ENCODE measurements at places on chromosomes 4 and X. TPM values are rescaled to one million over a fixed set of nuclear protein-coding genes. Genes with fewer than 3 reads are reported as not detected.

- DNase-seq: peak; percentile 59
These were observed 263.3 kb downstream of the EVC2 start for GRCh38 chr4:5444918-5445517.

Gene HTRA3
- 0.37 TPM for total RNA-seq

GRCh38 chrX:35382966-35383365 lies 415.2 kb upstream of the MAGEB16 start:
- DNase-seq: no peak

Gene COX7B2
- total RNA-seq: not detected

GRCh38 chr4:77922158-77923094 lies 59.8 kb downstream of the MRPL1 start:
- DNase-seq: no peak

Gene CD40LG
- not detected for total RNA-seq

Gene CXCL3
- total RNA-seq: 2.1 TPM

Gene DGKK
- total RNA-seq: not detected

- DNase-seq: no peak
These were observed 143.0 kb upstream of the PLAC1 start for GRCh38 chrX:134801267-134801666.

- DNase-seq: no peak
These were observed 252.4 kb upstream of the RPS6KA3 start for GRCh38 chrX:20519146-20519545.

GRCh38 chrX:39577985-39578869 lies 519.5 kb downstream of the BCOR start:
- no peak for DNase-seq

Gene SAGE1
- total RNA-seq: not detected

GRCh38 chrX:20362268-20363267 lies 95.9 kb upstream of the RPS6KA3 start:
- DNase-seq: no peak

Gene TRIM60
- total RNA-seq: not detected

GRCh38 chr4:110270492-110271197 lies 72.2 kb upstream of the ELOVL6 start:
- DNase-seq: no peak

DNA sequence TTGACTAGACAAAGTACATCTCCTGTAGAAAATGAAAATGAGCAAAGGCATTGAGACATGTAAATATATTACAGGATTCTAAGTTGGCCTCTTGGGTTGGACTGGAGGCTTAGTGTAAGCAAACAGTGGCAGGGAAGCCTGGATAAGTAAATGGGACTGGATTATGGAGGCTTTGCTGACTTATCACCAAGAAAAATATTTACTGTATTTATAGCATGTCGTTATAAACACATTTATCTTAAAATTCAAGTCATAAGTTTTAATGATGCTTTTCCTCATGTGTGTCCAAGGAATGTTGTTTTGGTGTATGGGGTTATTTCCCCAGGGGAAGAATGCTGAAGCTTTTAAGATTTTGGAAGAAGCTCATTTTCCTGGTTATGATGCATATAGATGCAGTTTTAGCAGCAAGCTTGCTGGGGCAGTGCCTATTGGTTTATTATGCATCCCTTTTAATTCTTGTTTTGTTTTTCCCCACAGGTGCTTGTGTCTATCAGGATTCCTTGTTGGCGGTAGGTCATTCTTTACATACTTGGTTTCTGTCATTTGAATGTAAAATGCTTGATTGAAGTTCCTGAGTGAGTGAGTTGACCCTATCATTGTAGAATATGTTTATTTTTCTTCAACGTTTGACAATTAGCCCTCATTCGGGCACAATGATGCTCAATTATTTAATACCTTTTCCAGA lies 8.5 kb downstream of the FRAS1 start:
- no peak for DNase-seq

Gene PQBP1
- total RNA-seq: 78.3 TPM

- no peak for DNase-seq
These were observed 13.1 kb downstream of the PDGFC start for GRCh38 chr4:156958276-156959074.

GRCh38 chr4:78409612-78410202 lies 141.9 kb upstream of the ANXA3 start:
- DNase-seq: no peak

GRCh38 chrX:131225078-131225477 lies 64.0 kb downstream of the IGSF1 start:
- no peak for DNase-seq

Gene ZFP42
- not detected for total RNA-seq

GRCh38 chr4:17038510-17039176 lies 140.2 kb upstream of the LDB2 start:
- no peak for DNase-seq

Gene SUPT20HL2
- total RNA-seq: not detected

DNA sequence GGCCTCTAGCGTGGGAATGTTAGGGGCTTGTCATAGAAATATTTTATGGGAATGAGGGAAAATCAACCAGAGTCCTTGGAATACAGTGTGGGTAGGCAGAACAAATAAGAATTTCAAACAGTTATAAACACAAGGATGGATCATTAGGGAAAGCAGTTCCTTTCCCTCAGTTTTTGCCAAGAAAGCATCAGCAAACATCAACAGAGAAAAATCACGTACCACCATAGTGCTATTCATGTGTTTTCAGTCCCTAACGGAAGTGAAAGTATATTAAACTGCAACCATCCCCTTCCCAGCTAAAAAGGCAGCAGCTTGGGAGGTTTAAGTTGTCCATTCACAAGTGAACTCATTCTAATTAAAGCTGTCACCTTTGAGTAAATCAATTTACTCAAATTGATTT lies 334.4 kb upstream of the PCDH18 start:
- DNase-seq: no peak

DNA sequence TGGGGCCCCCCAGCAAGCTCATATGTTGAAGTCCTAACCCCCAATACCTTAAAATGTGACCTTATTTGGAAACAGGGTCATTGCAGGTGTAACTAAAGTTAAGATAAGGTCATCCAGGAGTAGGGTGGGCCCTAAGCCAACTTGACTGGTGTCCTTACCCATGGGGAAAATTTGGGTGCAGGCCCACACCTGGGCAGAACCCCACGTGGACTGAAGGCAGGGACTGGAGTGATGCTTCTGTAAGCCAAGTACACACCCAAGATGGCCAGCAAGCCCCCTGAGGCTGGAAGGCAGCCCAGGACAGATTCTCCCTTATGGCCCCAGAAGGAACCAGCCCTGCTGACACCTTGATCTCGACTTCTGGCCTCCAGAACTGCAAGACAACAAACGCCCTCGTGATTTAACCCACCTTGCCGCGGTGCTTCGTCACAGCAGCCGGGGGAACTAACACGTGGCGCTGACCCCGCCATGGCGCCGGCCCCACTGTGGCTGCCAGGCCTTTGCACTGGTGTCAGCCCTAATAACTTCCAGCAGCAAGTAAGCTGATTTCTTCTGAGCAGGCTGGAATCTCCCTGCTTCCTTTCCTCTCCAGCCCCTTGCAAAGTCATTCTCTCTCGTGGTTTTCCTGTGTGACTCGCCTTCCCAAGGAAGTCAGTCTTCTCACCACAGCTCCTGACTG lies 23.2 kb upstream of the MXD4 start:
- no peak for DNase-seq

- no peak for DNase-seq
These were observed 187.7 kb downstream of the MGST2 start for GRCh38 chr4:139853309-139853708.

Gene USP17L15
- not detected for total RNA-seq

Gene SOX3
- not detected for total RNA-seq

Gene FAM114A1
- 139 TPM for total RNA-seq

DNA sequence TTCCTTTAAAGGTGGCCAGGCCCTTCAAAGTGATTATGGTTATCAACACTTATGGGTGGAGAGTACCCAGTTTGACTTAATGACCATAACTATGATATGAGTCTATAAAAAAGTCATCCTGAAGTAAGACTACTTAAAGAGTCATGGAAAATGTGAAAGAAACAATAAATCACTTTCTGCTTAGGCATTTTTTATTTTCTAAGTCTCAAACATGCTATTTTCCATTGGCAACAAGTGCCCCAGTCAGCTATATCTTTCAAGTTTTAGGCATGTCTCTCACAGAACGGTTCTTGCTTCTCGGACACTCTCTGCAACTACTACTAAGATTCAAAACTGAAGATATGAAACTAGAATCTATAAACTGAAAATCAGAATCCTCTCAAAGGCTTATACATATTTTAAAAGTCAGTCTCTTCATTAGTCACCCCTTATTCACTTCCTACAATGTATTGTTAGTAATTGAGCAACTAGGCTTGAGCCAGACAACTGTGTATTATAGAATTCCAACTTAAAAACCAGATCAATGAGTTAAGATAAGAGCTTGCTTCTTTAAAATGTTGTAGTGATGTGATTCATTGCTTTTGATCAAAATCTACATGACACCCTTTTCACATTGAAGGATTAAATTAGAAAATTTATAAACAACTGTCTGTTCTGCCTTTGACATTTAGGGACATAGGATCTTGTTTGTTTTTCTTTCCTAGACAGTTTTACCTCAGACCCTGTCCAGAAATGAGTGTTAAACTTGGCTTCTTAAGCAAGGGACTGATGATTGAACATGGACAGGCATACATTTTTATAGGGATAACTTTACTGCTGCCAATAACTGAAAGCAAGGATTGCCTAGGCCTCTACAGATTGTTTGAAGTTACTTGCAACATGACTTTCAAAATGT lies 2.9 kb downstream of the ANTXR2 start:
- no peak for DNase-seq

DNA sequence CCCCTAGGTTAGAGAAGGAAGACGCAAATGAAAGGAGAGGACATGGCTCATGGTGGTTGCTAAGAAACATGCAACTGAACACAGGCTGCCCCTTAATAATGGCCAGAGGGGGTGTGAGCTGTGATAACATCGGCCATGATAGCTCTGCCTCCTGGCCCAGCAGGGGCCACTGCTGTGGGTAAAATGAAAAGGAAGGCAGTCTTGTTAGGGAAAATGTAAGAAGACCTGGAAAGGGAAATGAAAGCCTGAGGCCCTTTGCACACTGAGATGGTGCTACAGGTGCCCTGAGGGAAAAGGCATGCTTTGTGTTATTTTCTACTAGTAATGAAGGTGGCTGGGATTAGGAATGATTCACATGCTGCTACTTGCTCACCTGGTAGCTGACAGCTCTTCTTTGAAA lies 123.6 kb upstream of the MID1 start:
- no peak for DNase-seq

Gene GPC4
- total RNA-seq: 98.0 TPM

DNA sequence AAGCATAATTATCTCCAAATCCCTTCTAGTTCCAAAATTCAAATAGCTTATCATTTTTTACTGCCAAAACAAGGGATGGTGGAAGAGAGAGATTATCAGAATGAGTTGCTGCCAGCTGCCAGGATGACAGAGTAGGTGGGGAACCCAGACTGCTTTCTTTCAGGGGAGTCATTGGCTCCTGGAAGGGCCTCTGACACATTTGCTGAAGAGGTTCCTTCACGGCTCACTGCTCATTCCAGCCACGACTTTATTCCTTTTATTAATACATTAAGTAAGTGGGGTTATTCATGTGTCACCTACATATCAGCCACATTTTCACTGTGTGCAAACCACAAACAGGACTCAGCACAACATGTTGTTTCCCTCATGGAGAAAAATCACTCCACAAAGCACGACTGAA lies 12.7 kb upstream of the SMIM43 start:
- no peak for DNase-seq

Gene TGIF2LX
- not detected for total RNA-seq

- no peak for DNase-seq
These were observed 47.3 kb downstream of the STIM2 start for GRCh38 chr4:26907731-26908599.

DNA sequence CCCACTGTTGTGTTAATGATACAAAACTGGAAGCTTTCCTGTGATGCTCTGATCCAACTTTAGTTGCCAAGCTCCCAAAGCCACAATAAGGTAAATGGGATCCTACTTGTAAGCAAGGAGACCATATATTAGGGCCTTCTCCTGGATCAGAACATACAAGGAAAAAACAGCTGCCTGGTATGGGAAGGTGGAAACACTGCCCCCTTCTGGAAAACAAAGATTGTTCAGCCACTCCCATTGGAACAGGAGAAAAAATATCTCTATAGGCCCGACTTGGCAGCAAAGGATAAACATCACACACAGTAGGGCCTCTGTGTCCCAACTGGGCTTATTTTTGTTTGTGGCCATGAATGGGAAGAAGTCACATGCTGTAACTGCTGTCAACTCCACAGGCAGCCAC lies 166.5 kb downstream of the TBX22 start:
- DNase-seq: no peak

DNA sequence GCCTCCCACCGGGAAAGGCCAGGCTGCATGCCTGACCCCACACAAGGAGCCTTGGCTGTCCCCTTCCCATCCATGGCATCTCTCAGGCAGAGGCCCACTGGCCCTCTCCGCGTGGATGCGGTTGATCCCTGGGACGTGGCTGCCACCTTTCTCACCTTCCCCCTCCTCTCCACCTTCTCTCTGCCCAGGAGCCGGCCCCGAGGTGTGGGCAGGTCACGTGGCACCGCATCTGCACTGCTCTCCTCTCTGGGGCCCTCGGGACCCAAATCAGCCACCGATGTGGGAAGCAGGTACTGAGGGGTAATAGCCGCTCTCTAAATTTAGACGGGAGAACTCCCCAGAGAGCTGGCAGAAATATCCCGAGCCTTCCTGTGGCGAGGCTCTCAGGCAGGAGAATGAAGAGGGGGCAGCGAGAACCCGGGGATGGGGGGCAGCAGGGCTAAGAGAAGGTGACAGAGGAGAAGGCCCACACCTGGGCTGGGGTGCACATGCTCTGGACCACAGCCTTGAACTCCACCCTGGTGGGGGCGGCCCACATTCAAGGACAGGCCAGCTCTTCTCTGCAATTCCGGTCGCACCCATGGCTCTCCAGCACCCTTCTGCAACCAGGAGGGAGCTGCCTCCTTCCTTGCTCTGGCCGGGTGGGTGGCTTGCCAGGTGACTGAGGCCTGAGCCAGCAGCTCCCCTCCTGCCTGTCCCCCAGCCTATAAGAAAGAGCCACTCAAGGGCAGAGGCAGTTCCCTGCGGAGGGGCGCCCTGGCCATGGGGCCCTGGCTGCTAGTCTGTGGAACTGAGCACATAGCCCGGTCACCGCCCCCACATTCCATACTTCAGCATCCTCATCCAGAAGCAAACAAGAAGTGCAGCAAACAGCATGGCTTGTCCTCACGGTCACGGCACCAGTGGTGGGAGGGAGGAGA lies 9.6 kb upstream of the DUSP9 start:
- DNase-seq: no peak

DNA sequence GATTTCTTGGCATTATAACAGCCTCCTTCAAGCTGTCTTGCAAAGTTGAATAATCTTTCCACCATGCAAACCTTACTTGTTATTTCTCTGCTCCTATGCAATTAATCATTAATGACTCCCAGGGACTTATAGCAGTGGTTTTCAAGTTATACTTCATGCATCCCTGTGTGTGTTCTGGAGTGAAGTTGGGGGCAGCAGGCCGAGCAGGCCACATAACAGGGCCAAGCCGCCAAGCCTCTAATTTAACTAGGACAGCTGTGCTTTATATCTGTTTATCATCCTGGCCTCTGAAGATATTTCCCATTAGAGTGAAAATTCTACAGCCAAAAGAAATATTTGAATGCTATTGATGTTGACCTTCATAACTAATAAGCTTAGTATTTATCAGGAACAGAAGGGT lies 133.5 kb upstream of the PAK3 start:
- no peak for DNase-seq

GRCh38 chr4:7805533-7806337 lies 133.9 kb downstream of the AFAP1 start:
- DNase-seq: peak; percentile 89
